ENCODE measurements at places on chromosomes 6 and 20.

GRCh38 chr6:43800746-43801494 lies 30.9 kb downstream of the VEGFA start:
- DNase-seq, result no peak

- no peak for DNase-seq
Observed at GRCh38 chr6:150413781-150414281, 45.0 kb downstream of the IYD start.

GRCh38 chr6:93104195-93104817 lies 315.1 kb downstream of the EPHA7 start:
- no peak for DNase-seq

GRCh38 chr6:77015350-77015749 lies 447.9 kb downstream of the HTR1B start:
- DNase-seq, result no peak

DNA sequence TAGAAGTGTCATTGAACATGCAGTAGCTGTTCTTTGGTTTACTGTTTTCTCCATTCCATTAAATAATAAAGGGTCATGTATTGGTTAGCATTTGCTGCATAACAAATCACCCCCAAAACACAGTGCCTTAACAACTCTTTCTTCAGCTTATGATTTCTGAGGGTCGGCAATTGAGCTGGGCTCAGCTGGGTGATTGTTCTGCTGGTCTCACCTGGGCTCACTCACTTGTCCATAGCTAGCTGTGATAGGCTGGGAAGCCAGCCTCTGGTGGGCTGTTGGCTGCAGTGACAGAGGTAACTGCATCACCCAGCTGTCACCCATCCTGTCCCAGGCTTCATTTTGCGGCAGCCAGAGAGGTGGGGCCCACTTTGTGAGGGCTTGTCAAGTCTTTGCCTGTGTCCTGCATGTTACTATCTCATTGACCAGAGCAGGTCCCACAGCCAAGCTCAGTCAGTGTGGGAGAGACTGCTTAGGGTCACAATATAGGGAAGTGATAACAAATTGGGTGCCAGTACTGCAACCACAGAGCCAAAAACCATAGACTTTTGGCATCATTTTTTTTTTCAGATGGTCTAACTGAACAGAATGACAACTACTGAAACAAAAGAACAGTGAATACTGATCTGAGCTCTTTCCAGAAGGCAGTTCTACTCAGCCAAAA lies 76.9 kb downstream of the SYNDIG1 start:
- no peak for DNase-seq

DNA sequence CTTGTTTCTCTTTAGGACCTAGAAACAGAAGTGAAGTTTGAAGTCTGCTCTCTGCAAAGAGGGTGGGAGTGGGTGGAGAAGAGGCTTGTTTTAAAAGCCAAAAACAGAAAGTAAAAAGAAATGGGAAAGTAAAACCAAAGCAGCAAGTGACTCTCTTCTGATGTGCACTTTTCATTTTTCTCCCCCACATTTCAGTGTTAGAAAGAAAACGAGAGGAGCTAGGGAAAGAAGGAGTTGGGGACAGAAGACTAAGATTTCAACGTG lies 1.3 kb downstream of the C6orf141 start:
- DNase-seq, result no peak

DNA sequence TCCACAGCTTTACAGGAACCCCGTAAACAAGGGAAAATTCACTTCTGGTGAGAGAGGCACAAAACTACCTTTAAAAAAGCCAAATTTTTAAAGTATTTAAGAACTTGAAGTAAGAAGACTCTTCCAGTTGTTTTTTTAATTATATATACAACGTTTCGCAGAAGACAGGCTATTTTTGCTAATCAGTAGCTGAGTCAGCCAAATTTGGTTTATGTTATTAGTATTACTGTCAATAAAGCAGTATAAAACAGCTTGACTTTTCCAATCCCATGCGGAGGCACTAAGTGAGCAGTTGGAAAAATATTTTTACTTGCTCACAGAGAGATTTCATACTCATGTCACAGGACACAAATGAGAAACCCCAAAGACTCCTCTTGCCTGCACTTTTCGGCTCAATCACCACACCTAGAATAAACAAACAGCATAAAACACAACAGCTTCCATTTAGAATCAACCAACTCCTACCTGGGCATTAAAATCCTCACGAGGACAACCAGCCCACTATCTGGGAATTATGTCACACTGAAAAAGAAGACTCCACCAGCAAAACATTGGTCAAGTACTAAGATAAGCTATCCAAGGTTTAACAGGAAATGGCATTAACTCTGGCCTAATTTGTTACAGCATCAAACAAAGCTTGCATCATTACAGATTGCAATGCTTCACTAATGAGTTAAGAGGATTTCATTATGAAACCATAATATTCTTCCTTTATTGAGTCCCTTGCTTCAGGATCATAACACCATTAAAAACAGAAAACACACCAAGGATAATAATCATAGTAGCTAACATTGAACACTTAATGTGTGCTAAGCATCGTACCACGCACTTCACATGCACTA lies 26.3 kb downstream of the ELOVL5 start:
- DNase-seq, result no peak

DNA sequence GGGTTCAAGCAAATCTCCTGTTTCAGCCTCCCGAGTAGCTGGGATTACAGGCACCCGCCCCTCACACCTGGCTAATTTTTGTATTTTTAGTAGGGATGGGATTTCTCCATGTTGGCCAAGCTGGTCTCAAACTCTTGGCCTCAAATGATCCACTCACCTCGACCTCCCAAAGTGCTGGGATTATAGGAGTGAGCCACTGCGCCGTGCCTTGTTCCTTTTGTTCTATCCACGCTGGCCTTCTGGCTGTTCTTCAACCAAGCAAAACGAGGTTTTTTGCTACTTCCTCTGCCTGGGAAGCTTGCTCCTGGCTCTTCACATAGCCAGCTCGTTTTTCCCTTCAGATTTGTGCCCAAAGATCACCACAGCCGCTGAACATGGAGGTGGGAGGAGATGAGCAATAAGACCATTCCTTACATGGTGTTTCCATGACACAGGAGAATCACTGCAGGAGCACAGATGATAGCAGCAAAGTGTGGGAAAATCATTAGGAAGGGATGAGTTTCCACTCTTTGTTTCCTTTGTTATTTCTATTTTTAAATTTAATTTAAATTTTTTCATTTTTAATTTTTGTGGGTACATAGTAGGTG lies 201.0 kb upstream of the ZNF217 start:
- DNase-seq, result no peak
